ENCODE measurements at places on chromosomes 16 and 17.
A peak's percentile ranks its signal among the peaks of the same experiment; 100 is the strongest.

DNA sequence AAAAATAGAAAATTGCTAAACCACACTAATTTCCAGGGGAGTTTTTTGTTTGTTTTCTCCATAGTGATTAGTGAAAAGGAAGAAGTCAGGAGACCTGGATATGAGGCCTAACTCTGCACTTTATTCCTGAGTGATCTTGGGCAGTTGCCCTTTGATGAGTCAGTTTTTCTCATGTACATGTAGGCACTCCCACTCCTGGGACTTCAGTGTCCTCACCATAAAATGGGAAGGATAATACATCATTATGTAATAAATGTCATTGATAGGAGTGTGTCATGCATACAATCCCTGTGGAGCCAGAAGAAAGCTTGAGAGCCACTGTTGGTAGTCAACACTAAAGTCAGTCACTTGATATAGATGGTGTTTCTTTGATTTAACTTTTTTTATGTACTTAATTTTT is 32.5 kb downstream of the WIPF2 start:
- peak; percentile 9 for DNase-seq

DNA sequence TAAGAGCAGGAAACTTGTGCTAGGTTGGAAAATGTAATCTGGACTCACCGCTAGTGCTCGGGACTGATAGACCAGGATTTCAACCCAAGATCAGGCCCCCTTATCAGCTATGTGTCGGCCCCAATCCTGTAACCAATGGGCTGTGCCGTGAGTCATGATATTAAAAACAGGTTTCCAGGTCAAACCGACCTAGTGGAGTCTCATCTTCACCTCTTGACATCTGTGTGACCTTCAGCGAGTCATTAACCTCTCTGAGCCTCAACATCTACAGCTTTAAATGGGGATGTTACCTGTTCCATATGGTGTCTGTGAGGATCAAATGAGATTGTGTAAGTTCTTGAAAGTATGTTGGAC is 512 bp downstream of the PMM2 start:
- DNase-seq, result peak; percentile 80

- no peak for DNase-seq
These were observed 48.4 kb downstream of the NOG start for GRCh38 chr17:56641894-56642293.

DNA sequence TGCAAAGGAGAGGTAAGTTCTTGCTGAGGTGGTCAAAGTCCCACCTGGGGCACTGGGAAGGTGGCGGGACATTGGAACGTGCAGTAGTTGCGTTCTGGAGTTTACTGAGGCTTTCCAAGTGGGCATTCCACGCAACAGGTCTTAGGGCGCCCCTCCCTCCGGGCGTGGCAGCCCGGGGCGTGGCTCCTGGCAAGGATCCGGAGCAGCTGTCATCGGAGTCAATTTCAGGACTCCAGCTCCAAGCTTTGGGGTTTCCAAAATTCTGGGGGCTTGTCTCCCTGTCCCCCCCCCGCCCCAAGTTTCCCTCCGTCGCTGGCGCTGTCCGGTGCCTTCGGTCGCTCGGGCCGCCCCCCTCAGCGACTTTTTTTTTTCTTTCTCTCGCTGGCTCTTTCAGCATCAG is 43.1 kb upstream of the AMZ2 start:
- DNase-seq, result no peak

DNA sequence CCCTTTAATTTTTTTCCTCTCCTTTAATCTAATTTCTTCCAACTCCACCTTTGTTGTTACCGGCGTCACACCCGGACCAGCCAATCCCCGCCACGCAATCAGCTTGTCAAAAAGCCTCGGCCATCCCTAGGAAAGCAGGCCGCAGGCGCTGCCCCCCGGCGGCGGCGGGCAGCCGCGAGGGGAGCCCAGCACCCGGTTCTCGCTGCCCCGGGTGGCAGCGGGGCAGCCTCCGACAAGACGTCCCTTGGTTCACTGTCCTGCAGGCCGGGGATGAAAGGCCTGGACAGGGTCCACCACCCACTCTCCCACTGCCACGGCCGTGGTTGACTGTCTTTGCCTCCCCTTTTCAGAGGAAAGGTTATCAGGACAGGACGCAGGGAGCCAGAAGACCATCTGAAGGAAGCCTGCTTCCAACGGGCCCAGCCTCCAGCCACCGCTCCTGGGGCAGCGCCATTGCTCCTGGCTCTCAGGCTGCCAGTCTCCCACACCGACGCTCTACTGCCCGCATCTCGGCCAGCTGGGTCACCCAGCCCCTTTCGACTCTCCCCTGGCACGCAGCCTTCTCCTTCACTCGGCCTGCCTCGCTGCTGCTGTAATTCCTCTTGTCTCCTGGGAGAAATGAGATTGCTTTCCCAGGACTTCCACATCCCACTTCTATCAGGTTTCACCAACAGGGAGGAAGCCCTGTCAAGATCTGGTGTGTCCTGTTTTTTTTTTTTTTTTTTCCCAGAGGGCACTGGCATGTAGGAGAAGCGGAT is 2.8 kb upstream of the UBTF start:
- DNase-seq, result peak; percentile 90

- DNase-seq, result peak; percentile 33
These were observed 2.2 kb downstream of the GALNS start for GRCh38 chr16:88854306-88855111.

DNA sequence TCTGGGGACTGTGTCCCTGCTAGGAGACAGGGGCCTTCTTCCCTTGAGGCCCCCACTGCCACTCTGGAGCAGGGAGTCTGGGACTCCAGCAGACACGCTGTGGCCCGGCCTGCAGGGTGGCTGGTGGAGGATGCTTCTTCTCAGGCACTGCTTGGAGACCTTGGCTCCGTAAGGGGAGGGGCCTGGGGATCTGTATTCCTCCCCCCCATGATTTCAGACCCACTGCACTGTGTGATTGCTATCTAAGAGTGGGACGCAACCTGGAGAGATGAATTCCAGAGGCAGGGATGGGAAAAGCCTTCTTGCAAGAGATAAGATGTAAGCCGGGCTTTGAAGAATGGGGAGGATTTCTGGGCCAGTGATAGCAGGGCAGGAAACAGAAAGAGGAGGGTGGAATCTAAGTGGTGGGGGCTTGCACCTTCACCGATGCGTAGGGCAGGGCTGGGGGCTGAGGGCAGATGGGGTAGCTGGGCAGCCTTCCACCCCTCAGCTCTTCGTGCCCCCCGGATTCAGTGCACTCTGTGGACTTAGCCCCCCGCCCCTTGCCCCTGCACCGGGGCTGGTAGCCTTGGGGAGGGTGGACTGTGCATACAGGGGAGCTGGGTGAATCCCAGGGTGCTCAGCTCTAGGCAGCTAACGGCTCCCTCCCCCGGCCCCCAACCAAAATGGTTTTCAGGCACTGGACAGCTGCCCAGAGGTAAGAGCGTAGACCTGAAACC is 5.2 kb upstream of the GSE1 start:
- no peak for DNase-seq

DNA sequence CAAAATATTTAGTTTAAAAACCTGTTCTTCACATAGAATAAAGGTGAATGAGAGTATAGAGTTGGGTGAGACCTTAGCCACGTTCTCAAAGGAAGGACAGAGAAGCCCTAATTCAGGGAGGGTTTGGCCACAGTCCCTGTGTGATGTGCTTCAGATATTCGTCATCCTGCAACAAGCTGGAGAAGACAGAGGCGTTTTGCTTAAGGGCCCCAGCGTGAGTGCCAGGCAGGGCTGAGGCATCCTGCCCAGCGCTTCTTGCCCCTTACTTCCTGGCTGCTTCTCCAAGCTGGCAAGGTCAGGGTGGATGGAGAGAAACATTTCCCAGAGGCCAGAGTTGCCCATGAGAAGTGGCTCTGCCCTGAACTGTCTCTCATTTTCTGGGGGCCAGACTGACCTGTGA is 46.9 kb downstream of the AXIN2 start:
- no peak for DNase-seq

GRCh38 chr17:70995997-70996396 is 826.7 kb downstream of the KCNJ2 start:
- DNase-seq, result no peak

DNA sequence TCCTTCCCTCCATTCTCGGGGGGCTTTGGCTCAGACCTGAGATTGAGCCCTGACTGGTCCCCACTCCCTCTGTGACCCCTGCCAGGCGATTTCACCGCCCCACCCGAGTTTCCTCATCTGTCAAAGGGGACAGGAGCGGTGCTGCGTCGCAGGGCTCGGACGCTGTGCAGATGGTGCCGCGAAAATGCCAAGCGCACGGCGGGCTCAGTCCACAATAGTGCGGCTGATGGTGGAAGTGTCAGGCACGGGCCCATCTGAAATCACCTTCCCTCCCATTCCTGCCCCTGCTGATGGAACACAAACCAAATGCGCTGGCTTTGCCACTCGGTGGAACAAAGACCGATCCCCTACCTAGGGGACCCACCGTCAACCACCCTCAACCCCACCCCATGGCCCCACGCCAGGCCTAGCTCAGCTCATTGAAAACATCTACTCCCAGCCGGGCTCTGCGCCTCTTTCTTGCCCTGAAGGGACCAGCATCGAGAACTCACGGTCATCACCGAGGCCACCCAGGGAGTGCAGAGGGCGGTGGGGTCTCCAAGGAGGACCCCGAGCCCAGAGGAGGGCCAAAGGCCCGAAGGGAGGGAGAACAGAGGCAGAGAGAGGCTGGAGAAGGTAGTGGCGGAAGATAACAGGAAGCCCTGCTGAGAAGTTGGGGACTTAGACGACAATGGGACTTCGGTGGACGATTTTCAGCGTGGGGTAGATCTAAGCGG is 1.4 kb downstream of the CARHSP1 start:
- peak; percentile 64 for DNase-seq

DNA sequence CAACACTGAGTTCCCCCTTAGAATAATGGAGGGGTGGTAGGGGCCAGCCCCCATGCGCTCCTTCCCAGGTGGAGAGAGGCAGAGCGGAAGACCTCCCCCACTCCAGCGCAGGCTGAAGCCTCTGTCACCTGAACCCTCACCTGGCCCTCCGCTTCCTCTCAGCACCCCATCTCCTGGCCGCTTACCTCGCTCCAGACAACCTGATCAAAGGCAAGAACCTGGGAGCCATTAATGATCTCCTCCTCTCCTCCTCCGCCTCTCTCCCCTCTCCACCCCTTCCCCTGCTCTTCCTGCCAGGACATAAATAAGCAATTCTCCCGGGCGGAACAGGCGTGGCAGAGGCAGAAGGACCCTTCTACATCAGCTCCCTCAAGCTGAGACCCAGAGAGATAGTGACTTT is 110.2 kb upstream of the LHX1 start:
- no peak for DNase-seq
